ENCODE measurements at places on chromosomes 6 and 20.

GRCh38 chr6:11727998-11728961 lies 50.3 kb downstream of the ADTRP start:
- no peak for DNase-seq

- no peak for DNase-seq
Observed at GRCh38 chr6:74063391-74063790, 367.4 kb downstream of the CD109 start.

DNA sequence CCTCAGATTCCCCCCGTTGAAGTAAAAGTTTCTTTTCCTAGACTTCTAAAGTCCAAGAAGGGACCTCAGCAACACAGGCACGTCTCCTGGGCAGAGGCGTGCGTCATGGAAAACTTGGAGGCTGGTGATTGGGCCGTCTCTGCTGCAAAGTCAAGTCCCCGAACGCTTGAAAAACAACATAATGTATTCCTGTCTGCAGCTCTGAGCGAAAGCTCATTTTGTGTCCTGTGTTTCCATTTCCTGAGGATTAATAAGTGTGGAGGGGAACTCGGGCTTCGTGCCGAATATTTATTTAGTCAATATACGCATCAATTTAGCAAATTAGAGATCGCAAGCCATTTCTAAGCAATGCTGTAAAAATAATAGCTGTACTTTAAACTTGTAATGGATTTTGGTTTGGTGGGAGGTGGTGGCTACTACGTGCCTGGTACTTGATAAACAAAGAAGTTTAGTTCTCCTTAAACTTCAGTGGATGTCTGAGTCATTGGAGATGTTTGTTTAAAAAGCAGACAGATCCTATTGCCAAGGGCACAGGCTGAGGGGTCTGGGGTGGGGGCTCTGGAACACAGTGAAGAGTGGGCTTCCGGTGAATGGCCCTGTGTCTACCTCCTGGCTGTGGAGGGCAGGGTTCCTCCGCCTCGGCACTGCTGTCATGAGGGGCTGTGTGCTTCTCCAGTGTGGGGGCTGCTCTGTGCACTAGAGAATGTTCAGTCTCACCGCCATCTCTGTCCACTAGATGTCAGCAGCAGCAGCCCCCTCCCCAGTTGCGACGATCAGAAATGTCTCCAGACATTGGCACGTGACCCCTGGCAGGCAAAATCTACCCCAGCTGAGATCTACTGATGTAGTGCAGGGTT lies 21.8 kb downstream of the PCK1 start:
- no peak for DNase-seq

- no peak for DNase-seq
Observed at GRCh38 chr6:168157272-168158212, 78.5 kb upstream of the FRMD1 start.

DNA sequence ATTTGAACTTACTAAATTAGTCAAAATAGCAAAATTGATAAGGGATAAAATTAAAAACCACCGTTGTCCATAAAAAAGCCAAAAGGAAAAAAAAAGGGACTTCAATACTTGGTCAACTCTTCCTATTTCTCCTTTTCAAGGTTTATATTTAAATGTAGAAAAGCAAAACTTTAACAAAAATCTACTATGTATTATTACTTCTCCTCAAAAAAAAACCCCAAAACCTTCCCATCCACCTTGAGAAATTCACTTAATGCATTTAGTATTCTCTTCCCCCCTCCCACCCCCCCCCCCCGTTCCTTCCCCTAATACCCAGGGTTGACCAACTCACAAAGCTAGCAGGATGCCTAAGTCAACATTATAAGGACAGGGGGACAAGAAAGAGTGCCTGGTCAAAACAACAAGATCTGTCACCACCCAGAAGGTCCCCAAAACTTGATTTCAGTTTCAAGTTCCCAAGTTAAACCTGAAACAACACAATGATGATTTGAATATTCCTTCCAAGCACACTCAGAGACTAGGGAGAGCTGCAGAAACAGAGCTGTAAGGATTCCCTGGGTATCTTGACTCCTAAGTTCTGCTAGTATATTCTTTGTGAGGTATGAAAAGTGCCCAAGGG lies 14.6 kb downstream of the GMDS start:
- no peak for DNase-seq

GRCh38 chr6:118902726-118903125 lies 8.8 kb downstream of the ASF1A start:
- peak; percentile 34 for DNase-seq

GRCh38 chr6:39419607-39420006 lies 97.1 kb upstream of the KCNK16 start:
- no peak for DNase-seq

DNA sequence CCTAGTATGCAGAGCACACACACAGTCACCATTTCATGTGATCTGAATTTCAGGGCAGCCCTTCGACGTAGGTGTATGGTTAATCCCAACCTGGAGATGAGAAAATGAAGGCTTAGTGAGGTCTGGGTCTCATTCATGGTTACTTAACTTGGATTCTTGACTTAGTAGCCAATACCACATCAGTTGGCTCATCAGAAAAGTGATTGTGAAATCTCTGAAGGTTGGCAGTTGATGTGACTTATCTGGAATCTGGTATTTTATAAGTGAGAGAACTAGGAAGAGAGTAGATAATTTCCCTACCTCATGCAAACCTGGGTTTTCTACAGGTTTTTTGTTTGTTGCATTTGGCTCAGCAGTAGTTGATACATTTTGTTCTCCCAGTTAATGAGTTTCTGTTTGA lies 123.7 kb downstream of the CCDC170 start:
- no peak for DNase-seq

DNA sequence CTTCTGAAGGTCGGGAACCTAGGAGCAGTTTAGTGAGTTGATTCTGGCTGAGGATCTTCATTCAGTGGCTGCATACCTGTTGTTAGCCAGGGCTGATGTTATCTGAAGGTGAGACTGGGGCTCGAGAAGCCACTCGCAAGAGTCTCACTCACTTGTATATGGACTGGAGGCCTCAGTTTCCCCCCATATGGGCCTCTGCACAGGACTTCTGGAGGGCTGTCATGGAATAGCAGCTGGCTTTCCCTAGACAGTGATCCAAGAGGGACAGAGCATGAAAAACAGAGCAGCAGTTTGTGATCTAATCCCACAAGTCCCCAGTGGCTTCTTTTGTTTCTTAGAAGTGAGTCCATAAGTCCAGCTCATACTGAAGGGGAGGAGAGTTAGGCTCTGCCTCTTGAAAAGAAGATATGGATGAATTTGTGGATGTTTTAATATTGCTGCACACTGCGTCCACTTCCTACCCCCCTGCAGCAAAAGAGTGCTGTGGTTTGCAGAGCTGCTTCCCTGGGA lies 623.4 kb downstream of the CDH26 start:
- DNase-seq: no peak

DNA sequence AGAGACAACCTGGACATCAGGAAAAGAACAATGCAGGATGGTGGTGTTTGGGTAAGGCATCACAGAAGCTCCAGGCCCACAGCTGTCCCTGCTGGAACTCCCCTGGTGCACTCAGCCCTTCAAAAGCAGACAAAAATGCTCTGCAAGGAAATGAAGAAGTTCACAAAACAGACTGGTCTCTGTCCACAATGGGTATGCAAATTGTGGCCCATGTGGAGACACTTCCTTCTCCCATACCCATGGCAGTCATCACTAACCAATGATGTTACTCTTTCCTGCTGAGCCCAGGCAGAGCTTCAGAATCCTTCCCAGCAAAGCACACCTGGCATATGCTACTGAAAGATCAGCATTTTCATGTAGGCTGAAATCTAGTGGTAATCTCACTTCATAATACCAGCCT lies 42.6 kb upstream of the PXDC1 start:
- no peak for DNase-seq

DNA sequence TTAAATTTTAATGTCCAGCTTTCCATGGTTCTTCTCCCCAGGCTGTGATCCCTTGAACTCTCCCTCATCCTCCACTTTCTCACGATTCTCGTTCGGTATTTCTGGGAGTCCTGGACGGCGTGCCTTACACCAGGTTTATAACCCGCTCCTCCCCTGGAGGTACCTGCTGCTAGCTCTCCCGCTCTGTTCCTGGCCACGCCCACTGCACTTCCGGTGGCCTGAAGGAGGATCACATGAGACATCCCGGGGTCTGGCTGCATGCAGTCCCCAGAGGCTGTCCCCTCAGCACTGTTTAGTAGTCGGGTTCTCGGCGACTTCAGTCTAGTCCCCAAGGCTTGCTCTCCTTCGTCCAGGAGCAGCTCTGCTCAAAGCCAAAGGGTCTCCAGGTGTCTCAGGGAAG lies 28.4 kb upstream of the GCLC start:
- DNase-seq: no peak

DNA sequence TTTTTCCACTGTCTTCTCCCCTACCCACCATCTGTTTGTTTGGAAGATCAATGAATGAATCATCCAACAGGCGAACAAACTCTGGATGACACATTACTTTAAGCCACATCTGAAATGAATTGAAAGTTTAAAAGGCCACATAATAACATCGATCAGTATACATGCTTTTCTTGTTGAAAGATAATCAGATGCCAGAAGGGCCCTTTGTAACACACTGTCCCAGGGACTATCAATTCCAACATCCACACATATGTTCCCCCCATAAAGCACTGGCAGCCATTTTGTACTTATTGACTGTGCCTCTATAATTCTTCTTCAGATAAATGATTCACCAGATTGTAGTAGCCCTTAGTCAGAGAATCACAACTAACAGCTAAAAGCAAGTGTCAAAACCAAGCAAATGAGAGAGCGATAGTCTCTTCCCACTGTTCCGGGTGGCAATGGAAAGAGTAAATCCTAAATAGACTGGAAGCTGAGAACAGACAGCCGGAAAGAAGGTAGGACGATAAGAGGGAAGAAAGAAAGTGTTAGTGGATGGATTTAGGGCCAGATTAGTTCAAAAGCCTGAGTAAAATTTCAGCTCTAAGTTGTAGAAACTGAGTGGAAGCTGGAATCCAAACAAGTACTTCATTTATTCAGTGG lies 184.9 kb upstream of the TENT5A start:
- no peak for DNase-seq

DNA sequence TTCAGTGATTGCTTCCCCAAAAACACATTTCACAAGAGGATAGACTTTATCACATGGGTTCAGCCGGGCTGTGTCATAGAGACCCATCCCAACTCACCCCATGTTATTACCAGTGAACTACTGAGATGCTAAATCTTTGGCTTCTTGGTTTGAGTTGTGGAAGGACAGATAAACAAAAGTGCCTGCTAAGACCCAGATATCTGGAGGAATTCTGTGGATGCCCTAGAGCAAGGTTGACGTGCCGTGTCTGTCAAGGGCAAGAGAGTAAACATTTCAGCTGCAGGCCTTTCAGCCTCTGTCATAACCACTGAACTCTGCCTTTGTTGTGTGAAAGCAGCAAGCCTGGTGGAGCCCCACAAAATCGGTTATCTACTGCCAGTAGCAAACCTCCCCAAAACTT lies 11.2 kb upstream of the THBD start:
- no peak for DNase-seq

DNA sequence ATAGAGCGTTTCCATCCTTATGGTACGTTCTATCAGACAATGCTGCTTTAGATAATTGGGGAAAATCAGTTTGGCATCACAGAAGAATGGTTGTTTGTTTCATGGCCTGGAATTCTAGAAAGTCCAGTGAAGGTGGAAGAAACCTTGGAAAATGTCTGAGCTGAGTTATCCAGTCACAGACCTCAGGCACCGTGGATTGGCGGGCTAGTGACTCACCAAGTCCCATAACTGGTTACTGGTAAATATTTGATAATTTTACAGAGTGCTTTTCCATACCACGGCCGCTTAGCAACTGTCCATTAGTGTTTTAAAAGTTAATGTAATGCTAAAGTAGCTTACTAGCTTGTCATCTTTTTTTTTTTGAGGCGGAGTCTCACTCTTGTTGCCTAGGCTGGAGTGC lies 99.4 kb downstream of the SLC35B3 start:
- DNase-seq: no peak

DNA sequence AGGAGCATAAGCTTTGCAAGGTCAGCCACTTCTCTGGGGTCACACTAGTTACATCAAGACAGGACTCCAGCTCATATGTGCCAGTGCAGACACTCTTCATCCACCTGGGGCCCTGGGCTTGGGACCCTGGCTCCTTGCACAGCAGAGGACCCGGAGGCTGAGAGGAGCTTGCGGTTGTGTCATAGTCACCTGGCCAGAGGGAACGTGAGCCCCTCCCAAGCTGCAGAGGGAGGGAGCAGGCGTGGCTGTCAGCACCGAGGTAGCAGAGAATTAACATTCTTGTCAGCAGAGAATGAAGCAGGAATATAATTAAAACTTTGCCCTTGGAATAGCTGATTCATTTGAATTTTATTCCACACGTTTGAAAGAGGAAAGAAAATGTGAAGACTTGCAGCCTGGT lies 36.8 kb downstream of the BCAS4 start:
- DNase-seq: no peak

DNA sequence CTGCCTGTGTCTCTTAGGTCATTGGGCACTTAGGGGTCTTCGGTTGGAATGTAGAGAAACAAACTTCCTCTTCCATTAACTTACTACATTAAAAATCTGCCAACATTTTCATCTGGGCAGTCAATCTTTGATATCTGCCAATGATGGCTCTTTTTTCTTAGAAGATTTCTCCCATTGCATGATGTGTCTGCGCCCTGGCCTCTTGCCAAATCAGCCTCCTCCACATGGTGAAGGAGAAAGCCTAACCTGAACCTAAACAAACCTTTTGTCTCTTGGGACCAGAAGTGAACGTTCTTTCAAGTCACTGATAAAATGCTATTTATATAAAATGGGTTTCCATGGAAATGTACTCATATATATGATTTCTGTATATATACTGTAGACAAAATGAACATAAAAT lies 998.9 kb upstream of the GJE1 start:
- DNase-seq: no peak

DNA sequence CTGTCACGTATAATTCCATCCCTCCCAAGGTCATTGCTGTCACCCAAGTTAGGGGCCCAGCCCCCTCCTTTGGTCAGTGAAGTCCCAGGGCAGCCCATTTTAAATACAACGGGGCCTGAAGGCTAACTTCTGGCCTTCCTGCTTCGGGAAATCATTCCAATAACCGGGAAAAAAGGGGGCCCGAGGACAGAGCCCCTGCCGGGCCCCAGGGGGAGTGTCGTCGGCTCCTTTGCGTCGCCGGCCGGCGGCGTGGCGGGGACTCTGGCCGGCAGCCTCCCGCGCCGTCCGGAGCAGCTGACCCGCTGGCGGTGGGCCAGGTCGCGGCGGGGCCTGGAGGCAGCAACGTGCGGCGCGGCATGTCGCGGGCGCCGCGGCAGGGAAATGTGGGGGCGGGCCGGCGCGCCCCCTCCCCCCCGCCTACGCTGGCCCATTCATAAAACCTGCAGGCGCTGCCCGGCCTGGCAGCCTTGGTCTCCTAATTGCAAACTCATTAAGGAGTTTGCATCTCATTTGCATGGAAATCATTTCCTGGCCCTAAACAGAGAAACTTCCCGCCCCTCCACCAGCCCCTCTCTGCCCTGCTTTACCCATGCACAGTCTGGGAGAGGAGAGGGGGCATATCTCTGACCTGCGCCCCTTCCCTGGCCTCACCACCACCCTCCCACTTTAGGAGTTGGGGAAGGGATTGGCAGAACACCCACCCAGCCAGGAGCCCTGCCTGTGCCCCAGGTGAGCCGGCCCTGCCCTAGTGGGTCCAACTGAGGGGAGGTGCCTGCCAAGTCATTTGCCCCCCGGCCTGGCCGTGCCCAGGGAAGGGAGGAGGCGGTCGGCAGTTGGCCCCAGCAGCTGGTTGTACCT lies 50.7 kb downstream of the MRPL14 start:
- peak; percentile 57 for DNase-seq

All from dermis microvascular lymphatic vessel endothelial cell (primary cell).